ENCODE measurements at places on chromosomes 5 and 9.
A peak's percentile ranks its signal among the peaks of the same experiment; 100 is the strongest.

GRCh38 chr9:35651956-35652828, 1.5 kb upstream of the SIT1 start:
- DNase-seq = peak; percentile 52

- DNase-seq = peak; percentile 86
These were observed 89.6 kb upstream of the BASP1 start for GRCh38 chr5:17127743-17128231.

GRCh38 chr5:68176802-68177479, 38.6 kb upstream of the PIK3R1 start:
- DNase-seq = no peak

DNA sequence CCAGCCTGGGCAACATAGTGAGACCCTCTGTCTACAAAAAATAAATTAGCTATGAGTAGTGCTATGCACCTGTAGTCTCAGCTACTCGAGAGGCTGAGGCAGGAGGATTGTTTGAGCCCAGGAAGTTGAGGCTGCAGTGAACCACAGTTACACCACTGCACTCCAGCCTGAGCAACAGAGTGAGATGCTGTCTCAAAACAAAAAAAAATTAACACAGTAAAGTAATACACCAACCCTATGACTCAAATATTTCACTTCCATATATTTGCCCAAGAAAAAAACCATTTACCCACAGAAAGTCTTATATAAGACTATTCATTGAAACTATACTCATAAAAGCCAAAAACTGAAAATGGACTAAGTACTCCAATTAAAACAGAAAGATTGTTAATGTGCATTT, 16.2 kb downstream of the SMIM23 start:
- no peak for DNase-seq

GRCh38 chr9:86286278-86286677, 3.9 kb upstream of the ISCA1 start:
- no peak for DNase-seq

DNA sequence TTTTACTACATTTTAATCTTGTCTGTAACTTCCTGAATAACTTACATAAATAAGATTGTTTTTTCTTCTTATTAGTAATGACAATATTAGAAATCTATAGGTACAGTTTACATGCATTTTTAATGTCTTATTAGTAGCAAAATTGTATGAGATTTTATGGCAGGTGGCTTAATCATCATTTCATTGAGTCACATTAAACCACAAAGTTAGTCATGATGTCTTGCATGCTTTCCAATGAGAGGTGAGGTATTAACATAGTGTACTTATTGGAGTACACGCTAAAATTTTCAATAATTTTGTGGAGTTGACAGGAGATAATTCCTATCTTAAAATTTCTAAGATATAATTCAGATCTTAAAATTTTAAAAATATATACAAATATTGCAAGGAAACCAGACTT, 989.6 kb upstream of the ARRDC3 start:
- DNase-seq = no peak

- no peak for DNase-seq
These were observed 179.7 kb downstream of the HSD17B3 start for GRCh38 chr9:96122282-96122681.

- no peak for DNase-seq
These were observed 82.4 kb downstream of the SH3RF2 start for GRCh38 chr5:146018514-146019375.

DNA sequence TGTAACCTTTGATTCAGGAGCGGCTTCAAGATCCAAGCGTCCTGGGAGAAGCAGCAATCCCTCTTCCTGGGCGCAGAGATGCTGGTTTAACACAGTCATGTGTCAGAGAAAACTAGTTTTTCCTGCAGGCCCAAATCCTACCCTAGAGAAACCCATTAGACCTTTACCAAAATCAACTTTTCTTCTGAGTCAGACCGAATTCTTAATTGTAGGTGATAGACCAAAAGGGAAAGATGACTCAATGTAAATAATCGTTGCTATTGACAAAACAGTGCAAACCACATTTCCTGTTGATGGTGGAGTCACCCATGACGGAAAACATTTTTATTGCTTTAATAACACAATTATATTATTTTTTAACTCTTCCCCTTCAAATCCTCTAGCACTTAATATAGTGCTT, 40.1 kb downstream of the SLC1A1 start:
- no peak for DNase-seq

DNA sequence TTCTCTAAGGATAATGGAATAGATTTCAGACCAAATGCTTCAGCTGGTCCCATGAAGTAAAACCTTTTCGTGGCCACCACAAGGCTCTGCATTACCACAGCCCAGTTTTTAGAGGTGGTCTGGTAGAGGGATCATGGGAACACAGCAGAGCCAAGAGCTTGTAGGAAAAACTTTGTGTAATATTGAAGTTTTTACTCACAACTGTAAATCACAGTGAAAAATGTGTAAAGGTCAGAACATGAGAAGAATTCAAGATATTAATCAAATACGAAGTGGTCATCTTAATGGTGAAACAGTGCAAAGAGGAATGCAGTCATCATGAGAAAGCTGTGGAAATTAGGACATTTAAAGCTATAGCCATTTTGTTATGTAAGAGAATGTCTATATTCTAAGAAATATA, 197.5 kb downstream of the NPR3 start:
- DNase-seq = no peak

DNA sequence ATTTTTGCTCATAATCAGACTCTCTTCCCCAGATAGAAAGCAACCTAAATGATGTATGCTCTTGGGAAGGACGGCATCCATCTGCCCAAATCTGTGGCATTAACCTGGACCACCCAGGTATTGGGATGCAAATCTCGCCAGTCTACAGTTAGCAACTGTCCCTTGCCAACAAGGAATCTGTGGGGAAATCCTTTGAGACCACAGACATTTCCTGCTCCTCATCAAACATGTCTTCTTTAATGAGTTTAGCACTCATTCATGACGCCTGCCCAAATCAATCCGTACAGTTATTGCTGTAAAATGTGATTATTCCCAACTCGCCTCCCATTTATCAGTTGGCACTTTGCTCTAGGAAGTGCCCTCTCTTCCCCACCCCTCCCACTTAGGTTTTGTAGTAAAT, 7.8 kb downstream of the ROR2 start:
- no peak for DNase-seq

- peak; percentile 63 for DNase-seq
These were observed 58.1 kb downstream of the ZNF474 start for GRCh38 chr5:122187426-122187825.

- no peak for DNase-seq
These were observed 7.8 kb upstream of the KCNIP1 start for GRCh38 chr5:170495825-170496661.

DNA sequence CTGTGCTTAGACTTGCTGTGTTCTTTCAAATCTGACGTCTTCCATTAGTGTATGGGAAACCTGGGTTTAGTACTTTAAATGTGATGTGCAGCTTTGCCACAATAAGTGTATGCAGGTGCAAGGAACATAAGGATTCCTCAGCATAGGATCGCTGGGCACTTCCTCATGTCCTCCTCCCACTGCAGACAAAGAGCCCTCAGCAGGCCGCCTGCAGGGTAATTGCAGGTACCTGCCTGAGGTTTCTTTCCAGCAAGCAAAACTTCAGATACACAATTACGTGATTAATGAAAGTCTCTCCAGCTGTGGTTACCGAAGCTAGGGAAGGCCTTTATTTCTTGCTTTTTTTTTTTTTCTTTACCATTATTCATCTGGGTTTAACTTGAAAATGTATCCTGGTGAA, 233.1 kb downstream of the RFK start:
- DNase-seq = no peak

GRCh38 chr5:180830253-180831138, 27.9 kb upstream of the MGAT1 start:
- peak; percentile 39 for DNase-seq

- no peak for DNase-seq
These were observed 73.0 kb downstream of the EHMT1 start for GRCh38 chr9:137691646-137692351.

GRCh38 chr9:35695943-35696401, 6.2 kb upstream of the TPM2 start:
- DNase-seq = no peak

GRCh38 chr5:102278231-102278630, 17.9 kb downstream of the SLCO4C1 start:
- no peak for DNase-seq

GRCh38 chr9:2691626-2692025, 25.7 kb upstream of the KCNV2 start:
- DNase-seq = peak; percentile 66

DNA sequence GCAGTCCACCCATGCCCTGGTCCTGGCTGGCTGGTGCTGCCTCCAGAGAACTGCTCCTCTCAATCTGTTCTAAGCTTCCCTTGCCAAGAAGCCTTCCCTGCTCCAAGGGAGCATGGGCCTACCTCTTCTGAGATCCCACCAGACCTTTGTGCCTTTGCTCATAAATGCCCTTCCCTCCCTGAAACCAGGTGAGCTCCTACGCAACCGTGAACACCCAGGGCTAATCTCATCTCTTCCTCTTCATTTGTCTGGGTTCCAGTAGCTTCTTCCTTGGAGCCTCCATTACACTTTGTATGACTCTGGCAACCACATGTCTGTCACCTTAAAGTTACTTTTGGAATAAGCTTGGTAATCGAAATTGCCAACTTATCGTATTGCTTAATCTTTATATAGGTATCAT, 270.6 kb downstream of the PBX3 start:
- DNase-seq = no peak

DNA sequence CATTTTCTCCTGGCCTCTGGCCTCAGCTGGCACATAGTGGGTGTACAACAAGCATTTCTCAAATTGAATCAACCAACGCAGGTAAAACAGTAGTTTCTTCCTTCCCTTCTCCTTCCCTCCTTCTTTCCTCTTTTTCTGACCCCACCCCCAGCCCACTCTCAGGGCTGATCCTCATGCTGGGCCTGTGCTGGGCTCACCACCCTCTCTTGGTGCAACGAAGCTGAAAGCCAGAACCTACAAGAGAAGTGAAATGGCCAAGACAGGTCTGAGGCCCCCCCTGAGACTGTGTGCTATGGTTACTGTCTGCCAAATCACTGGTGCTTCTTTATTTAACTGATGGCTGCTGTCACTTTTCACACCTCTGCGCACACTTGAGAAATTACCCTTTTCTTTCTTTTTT, 53.0 kb upstream of the BOD1 start:
- DNase-seq = no peak

DNA sequence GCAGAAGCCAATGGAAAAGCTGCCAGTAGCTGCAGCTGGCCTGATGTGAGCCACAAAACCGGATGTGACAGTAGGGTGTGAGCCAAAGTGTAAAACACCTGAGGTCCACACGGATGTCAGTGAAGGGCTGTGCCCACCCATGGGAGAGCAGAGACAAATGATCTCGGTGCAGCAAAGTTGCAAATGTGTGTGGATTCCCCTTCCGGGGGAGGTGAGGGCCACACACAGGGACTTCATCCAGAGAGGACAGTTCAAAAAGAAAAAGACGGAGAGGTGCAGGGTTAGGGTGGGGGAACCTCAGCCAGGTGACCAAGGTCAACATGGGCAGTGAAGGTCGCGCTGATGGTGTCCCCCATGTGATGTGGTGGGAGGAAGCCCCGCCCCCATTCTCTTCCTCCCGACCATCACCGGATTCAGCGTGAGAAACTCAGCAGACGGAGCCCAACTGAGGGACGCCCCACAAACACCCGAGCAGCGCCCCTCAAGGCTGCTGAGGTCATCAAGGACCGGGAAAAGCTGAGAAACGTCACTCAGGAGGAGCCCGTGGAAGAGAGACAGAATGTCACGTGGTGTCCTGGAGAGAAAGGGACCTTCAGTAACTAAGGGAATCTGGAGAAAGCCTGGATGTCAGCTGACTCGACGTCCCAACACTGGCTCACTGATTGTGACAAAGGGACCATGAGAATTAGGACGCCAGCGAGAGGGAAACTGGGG, 11.4 kb upstream of the PTGDS start:
- no peak for DNase-seq

GRCh38 chr5:151082282-151082902, 1.6 kb upstream of the TNIP1 start:
- DNase-seq = no peak

DNA sequence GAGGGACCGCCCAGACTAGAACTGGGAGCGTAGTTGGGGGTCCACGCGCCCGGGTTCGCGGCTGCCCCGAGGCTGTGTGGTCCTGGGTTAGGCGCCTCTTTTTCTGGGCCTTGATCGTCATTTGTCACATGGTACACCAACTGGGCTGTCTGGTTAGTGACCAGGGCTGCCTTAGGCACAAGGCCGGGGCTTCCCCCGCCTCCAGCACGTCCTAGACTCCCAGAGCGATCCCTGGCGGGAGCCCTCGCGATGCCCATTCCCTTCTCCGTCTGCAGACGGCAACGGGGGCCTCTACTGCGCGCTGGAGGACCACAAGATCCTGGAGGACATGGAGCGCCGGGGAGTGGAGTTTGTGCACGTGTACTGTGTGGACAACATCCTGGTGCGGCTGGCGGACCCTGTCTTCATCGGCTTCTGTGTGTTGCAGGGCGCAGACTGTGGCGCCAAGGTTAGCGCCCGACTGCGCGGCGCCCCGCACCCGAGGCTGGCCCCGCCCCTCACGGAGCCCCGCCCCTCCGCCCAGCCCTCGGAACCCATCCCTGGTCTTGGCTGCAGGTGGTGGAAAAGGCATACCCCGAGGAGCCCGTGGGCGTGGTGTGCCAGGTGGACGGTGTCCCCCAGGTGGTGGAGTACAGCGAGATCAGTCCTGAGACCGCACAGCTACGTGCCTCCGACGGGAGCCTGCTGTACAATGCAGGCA, 1.5 kb downstream of the UAP1L1 start:
- DNase-seq = no peak

GRCh38 chr9:73183917-73184861, 32.5 kb downstream of the ANXA1 start:
- DNase-seq = peak; percentile 83

GRCh38 chr5:159341906-159342310, 11.6 kb upstream of the IL12B start:
- DNase-seq = peak; percentile 76

- DNase-seq = no peak
These were observed 69.7 kb downstream of the GPBP1 start for GRCh38 chr5:57243286-57244137.

- DNase-seq = peak; percentile 30
These were observed 52.7 kb upstream of the TESK1 start for GRCh38 chr9:35552376-35552775.

DNA sequence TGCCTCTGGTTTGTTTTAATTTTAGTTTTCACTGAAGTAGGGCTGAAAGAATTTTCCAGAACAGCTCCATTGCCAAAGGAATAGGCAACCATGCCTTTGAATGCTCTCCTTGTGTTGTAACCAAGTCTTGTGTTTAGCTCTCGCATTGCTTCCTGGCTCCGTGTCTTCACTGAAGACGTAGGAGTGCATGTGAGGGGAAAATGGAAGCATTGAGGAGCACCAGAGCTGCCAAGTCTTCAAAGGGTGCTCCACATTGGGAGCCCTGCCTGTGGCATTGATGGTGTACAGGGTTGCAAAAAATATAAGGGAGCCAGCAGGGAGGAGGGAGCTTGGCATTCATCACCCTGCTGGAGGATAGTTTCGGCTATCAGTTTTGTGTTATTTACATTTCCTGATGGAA, 86.6 kb downstream of the NTRK2 start:
- DNase-seq = no peak
